ENCODE measurements at places on chromosomes 2 and 18.

DNA sequence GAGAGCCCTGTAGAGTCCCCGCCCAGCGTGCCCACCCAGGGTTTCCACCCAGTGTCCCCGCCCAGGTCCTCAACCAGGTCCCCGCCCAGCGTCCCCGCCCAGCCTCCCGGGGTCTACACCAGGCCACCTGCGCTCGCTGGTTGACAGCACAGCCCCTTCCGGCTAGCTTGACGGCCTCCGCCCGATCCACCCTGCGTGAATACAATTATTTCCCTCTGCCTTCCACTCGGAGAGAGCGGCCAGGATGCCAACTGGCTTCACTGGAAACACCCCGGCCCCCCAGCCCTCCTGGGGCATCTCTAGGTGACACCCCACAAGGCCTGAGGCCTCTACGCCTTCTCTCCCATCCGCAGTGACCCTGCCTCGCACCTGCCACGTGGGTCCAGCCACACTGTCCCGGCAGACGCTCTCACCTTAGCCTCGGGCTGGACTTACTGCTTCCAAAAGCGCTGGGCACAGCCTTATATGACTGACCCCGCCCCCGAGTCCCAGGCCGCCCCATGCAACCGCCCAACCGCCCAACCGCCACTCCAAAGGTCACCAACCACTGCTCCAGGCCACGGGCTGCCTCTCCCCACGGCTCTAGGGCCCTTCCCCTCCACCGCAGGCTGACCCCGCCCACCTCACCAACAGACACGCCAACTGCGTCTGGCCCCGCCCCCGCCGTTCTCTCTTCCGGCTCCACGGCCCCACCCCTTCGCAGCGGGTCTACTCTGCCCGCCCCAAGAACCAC is 188.1 kb downstream of the LAMA1 start:
- DNase-seq = peak; percentile 57

DNA sequence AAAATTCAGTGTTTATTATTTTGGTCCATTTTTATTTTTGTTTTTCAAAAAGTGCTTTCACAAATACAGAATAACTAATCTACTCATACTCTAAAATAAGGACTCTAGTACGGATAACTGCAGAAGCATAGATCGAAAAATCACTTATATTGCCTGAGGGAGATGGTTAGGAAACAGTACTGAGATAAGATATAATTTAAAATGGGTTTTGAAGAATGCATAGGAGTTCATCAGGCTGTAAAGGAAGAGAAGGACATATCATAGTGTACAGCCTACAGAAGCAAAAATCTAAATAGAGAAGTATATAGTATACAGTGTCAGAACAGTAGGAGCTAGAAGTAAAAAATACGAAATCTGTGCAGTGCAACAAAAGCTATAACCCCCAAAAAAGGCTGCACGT is 247.4 kb downstream of the SOX11 start:
- no peak for DNase-seq

DNA sequence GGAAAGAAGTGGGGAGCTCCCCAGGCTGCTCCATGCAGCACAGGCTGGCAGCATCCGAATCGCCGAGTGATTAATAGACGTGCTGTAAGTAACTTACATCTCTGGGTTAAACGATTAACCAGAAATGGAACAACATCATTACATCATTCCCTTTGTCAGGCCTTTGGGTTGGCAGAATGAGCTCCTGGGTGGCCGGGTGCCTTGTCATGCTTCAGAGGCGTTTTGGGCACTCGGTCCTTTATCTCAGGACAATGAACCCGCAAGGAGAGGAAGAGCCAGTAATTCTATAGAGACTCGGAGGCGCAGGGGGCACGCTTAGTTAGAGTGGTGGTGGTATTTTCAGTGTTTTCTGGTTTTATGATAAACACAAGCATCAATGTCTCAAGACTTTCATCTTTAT is 146.9 kb upstream of the TPO start:
- no peak for DNase-seq

- DNase-seq = no peak
Measured at GRCh38 chr2:10768063-10768507, 44.5 kb downstream of the PDIA6 start.

DNA sequence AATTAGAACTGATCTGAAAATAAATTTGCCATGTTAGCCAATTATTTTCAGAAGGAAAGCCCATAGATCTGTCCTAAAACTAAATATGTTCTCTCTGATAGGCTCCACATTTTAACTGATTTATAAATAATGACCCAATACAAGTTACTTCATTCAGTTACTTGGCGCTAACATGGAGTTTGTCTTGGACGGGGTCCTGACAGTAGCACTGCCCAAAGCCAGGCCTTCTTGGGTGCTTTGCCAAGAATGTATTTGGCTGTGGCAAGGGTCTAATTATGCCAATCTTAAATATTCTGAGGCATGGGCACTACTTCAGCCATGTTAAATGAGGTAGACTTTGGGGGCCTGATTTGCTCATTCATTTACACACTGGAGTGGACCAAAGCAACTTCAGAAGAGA is 135.0 kb upstream of the PKDCC start:
- DNase-seq = no peak

- DNase-seq = no peak
Measured at GRCh38 chr2:239253264-239253663, 147.6 kb downstream of the HDAC4 start.

DNA sequence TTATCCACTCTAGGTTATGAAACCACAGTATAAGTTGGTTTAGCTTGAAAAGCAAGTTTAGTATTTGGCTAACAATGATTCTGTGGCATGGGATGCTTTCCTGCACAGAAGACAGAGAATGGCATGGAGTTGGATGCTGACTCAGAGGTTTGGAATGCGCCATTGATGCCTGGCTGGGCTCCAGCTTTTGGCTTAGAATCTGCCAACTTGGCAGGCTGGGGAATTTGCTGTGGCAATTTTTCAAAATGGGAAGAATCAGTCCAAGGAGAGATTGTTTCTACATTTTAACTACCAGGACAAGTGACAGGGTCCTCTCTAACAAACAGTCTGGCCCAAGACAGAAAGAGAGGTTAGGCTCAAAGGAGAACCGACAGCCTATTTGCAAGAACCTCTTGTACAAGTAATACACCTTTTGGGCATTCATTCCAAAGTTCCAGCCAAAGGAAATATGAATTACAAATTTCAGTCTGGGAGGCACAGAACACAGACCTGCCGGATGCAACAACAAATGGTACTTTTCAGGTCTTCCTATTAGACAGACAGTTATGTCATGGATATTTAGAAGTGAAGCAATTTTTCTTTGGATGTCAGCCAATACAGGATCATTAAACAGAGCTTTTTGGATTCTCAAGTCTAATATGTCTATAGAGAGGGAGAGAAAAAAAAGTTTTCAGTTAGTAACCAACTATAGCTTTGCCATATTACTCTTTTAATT is 1027.7 kb downstream of the TMEM182 start:
- DNase-seq = no peak

DNA sequence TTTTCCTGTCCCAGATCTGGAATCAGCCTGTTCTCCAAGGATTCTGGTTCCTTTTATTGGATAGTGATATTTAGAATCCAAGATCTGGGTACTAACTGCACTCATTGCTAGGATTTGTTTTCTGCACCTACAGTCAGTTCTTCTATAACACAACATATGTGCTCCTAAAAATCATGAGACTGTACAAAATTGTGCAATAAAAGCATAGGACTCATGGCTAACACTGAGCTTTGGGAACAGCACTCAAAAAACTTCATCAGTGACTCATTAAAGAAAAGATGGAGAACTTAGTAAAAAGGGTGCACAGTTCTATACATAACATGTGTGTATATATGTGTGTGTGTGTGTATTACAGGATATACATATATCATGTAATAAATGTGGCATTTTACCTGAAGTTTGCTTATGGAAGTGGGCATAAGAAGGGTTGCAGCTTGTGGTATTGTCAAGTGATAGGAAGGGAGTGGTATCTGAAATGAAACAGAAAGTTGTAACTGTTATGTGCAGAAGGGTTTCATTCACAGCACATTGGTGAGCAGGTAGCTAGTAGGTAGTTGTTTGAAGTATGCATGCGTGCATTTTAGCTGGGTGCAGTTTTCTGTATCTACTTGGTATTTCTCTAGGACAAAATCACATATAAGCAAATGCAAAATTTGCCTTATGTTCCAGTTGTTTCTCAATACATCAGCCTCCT is 5.9 kb upstream of the SCYGR2 start:
- no peak for DNase-seq

DNA sequence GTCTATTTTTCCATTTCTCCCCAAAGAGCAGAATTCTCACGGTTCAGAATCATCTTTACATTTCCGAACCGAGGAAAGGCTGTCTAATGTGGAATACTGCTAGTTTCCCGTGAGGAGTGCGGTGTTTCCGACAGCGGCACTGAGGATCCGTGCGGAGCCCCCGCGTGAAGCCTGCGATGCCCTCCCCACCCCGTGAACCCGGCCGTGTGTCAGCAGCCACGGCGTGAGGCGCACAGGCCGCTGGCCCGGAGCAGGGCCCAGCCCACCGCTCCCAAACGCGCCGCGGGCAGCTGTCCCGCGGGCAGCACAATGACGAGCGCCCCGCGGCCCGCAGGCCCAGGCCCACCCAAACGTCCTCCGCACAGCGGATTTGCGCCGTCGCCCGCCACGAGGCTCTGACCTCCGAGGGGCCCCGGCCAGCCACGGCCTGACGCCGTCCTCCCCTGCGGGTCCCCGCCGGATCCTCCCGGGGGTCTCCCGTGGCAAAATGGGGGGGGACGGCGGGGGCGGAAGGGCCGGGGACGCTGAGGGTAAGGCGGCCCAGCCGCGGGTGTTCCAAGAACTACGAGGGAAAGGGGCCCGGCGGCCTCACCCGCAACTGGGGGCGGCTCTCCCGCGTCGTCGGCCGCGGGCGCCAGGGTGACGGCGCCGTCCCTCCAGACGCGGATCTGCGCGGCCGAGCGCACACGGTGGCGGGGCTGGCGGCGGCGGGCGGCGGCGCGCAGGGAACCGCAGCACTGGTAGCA is 796 bp downstream of the SPIRE1 start:
- DNase-seq = no peak

All from colonic mucosa (tissue), 4 donors.